ENCODE measurements at places on chromosomes 12 and 14.
A peak's percentile ranks its signal among the peaks of the same experiment; 100 is the strongest.

- no peak for DNase-seq
These were observed 614.8 kb downstream of the DIO2 start for GRCh38 chr14:79596551-79596950.

GRCh38 chr12:52356762-52357580, 10.3 kb downstream of the KRT85 start:
- DNase-seq, result no peak

DNA sequence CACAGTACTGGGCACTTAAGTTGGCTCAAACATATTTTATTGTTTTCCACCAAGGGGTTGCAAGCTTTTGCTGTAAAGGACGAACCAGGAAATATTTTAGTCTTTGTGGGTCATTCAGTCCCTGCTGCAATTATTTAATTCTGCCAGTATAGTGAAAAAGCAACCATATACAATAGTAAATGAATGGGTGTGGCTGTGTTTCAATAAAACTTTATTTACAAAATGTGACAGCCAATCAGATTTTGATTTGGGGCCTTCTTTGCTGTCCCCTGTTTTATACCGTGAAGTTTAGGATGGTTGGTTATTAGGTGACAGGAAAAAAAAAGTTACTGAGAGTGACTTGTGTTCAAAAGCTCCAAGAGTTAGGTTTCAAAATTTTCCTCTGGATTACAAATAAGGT, 956.4 kb downstream of the AACS start:
- no peak for DNase-seq

- no peak for DNase-seq
These were observed 1659.2 kb upstream of the FLRT2 start for GRCh38 chr14:83870546-83871270.

GRCh38 chr12:100229036-100229635, 28.5 kb downstream of the ACTR6 start:
- DNase-seq, result no peak

- peak; percentile 54 for DNase-seq
These were observed 211.7 kb upstream of the FKBP4 start for GRCh38 chr12:2583091-2583497.

GRCh38 chr12:58412461-58413060, 471.2 kb downstream of the ATP23 start:
- DNase-seq, result no peak

GRCh38 chr12:105352052-105352451, 21.6 kb downstream of the C12orf75 start:
- DNase-seq, result no peak

DNA sequence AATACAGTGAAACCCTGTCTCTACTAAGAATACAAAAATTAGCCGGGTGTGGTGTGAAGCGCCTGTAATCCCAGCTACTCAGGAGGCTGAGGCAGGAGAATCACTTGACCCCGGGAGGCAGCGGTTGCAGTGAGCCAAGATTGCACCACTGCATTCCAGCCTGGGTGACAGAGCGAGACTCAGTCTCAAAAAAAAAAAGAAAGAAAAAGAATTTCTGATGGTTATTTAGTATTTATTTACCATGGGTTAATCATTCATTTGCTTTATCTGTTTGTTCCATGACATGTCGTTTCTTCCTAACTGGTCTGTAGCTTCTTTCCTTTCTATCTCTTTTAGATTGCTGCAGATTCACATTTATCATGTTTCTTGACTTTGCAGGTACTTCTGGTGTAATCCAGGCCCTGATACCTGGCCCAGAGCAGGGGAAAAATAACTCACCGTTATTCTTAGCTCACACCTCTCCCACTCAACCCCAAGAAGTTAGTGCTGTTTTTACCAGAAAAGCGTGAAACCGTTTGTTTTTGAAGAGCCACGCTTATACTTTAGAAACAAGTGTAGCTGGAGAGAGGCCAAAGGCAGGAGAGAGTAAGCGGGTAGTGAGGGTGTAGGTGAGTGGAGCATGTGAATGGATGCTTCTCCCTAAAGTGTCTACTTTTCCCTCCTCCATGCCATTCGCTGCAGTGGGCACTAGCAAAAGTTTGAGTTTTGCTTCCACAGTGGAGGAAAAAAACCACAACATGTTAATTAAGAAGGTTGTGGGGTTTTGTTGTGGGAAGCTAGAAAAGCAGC, 45.4 kb downstream of the SRGAP1 start:
- no peak for DNase-seq

GRCh38 chr12:42590330-42590934, 886 bp upstream of the PRICKLE1 start:
- DNase-seq, result no peak

- DNase-seq, result no peak
These were observed 113.1 kb upstream of the FOXG1 start for GRCh38 chr14:28653521-28653920.

DNA sequence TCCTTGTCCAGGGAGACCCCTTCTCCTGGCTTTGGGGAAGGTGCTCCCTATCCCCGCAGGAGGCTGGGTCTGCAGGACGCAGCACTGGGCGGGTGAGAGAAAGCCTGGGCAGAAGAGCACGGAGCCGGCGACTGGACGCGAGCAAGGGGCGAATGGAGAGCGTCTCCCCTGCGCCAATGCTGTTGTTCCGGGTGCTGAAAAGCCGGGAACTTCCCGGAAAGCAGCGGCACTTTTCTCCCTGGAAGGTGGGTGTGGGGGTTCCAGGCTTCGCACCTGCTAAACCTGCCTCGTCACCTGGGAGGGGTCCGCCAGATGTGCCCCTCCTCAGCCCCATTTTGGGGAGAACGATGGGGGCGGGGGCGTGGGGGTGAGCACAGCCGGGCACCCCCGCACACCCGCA, 417.1 kb upstream of the TMTC1 start:
- no peak for DNase-seq

- DNase-seq, result peak; percentile 38
These were observed 86.4 kb downstream of the BCL11B start for GRCh38 chr14:99185436-99186068.

- DNase-seq, result peak; percentile 63
These were observed 5.3 kb upstream of the UBC start for GRCh38 chr12:124919521-124920352.
